Fibroblast of skin of left quadriceps (primary cell): ENCODE measurements at places on chromosomes 2 and 18.

- no peak for DNase-seq
Measured at GRCh38 chr2:140234116-140234515, 1453.9 kb upstream of the NXPH2 start.

DNA sequence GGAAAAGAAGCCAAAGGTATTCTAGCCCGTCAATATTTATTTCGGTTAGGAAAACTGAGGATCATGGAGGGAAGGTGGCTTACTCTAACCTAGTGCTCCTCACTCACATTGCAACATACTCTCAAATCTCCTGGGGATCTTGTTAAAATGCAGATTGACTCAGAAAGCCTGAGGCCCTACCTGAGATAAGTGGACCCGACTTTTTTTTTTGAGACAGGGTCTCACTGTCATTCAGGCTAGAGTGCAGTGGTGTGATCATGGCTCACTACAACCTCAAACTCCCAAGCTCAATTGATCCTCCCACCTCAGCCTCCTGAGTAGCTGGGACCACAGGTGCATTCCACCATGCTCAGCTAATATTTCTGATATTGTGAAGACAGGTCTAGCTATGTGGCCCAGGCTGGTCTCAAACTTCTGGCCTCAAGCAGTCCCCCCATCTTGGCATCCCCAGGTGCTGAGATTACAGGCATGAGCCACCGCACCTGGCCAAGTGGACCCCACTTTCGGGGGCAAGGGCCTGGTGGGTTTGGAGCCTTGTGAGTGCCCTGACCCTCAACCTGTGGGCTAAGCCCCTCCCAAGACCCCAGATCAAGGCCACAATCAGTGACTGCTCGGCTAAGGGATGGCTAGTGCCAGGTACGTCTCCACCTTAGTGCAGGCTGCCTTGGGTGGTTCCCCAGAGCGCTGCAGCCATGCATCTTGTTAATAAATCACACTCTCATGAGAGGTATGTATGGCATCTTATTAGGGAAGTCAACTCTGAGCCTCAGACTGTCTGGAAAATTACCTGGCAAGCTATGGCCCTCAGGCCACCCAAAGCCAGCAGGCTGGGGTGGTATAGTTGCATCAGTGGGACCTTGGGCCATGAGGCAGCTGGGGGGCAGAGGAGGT lies 1.1 kb upstream of the NEURL3 start:
- no peak for DNase-seq

- peak; percentile 52 for DNase-seq
Measured at GRCh38 chr18:79575891-79576685, 103.5 kb upstream of the CTDP1 start.

- DNase-seq, result no peak
Measured at GRCh38 chr2:153819501-153819900, 52.2 kb upstream of the GALNT13 start.

GRCh38 chr2:225124311-225125017 lies 82.2 kb upstream of the DOCK10 start:
- DNase-seq, result no peak

- no peak for DNase-seq
Measured at GRCh38 chr2:138522556-138522955, 21.0 kb downstream of the SPOPL start.

- no peak for DNase-seq
Measured at GRCh38 chr18:45805551-45805950, 19.9 kb upstream of the SIGLEC15 start.

GRCh38 chr18:79534356-79534755 lies 138.6 kb downstream of the NFATC1 start:
- no peak for DNase-seq

GRCh38 chr2:191782351-191782750 lies 64.5 kb downstream of the CAVIN2 start:
- DNase-seq, result no peak

DNA sequence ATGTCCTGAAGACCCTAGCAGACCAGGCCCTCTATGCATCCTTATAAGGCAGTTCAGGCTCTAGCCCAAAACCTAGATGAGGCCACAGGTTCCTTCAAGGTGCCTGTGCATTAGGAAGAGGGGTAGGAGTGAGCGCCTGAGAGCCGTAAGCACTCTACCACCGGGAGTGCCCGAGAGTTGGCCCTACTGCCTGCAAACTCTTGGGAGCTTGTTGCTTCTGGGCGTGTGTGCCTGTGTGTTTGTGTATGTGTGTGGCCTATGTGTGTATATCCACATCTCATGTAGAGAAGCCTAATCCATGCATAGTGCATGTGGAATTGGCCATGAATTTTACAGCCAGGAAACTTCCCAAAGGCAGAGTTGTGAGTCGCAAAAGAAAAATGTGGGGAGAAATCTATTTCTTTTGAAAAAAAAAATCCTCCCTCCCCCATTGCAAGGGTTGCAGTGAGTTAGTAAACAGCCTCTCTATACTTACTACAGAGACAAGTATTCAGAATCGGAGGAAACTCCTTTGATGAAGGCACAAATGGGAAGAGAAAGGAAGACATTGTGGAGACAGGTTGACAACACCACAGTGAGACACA lies 96.8 kb downstream of the ADD2 start:
- peak; percentile 50 for DNase-seq

- DNase-seq, result no peak
Measured at GRCh38 chr2:110748489-110748867, 16.1 kb downstream of the ACOXL start.

- DNase-seq, result no peak
Measured at GRCh38 chr18:9530226-9531009, 55.1 kb downstream of the RALBP1 start.

GRCh38 chr18:35137632-35138031 lies 96.4 kb downstream of the MAPRE2 start:
- DNase-seq, result no peak

GRCh38 chr2:159126432-159127022 lies 158.1 kb downstream of the TANC1 start:
- DNase-seq, result peak; percentile 95

GRCh38 chr2:165801176-165801575 lies 7.1 kb upstream of the GALNT3 start:
- no peak for DNase-seq

- no peak for DNase-seq
Measured at GRCh38 chr18:74226666-74227065, 65.1 kb downstream of the CYB5A start.

- no peak for DNase-seq
Measured at GRCh38 chr18:27544206-27544605, 359.1 kb upstream of the CHST9 start.

GRCh38 chr2:172021955-172022354 lies 22.2 kb downstream of the METAP1D start:
- DNase-seq, result peak; percentile 71

DNA sequence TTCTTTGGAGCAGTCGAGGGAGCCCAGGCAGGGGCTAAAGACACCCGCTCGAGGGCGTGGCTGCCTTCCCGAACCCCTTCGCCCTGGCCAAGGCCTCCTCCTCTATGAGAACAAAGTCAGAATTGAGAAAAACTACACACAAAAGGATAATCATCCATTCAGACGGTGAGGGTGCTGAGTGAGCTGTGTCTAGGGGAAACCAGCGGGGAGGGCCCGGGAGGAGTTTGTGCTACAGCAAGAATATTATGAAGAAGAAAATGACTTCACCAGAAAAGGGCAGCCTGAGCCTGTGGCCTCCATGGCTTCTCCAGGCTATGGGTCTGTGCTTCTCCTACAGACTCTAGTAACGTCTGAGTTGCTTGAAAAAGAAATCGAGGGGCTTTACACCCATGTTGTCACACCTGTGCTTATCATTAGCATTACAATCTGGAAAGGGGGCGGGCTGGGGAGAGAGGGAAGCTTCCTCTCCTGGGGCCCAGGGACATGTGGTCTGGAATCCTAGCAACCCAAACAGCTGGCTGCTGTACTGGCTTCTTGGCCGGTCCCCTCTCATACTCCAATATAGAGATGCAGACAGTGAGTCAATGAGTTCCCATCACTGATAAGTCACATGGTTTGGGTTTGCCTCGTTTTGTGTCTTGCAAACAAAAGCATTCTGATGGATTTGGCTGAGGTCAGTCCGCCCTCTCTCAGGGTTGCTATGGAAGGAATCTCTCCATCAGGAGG lies 52.0 kb upstream of the ARL4C start:
- no peak for DNase-seq

DNA sequence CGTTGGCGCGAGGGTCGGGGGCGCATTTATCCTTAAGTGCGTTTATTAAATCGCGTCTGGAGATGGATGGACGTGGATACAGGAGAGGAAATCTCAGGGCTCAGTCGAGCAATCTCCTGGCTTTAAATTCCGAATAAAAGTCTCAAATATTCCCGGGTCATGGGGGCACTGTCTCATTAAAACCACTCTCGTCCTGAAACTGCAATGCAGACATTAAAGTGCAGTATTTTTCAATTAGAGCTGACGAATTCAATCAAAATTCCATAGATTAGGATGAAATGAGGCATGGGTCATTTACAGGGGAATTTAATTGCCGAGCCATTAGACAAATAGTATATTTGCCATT lies 10.7 kb upstream of the GBX2 start:
- DNase-seq, result no peak

DNA sequence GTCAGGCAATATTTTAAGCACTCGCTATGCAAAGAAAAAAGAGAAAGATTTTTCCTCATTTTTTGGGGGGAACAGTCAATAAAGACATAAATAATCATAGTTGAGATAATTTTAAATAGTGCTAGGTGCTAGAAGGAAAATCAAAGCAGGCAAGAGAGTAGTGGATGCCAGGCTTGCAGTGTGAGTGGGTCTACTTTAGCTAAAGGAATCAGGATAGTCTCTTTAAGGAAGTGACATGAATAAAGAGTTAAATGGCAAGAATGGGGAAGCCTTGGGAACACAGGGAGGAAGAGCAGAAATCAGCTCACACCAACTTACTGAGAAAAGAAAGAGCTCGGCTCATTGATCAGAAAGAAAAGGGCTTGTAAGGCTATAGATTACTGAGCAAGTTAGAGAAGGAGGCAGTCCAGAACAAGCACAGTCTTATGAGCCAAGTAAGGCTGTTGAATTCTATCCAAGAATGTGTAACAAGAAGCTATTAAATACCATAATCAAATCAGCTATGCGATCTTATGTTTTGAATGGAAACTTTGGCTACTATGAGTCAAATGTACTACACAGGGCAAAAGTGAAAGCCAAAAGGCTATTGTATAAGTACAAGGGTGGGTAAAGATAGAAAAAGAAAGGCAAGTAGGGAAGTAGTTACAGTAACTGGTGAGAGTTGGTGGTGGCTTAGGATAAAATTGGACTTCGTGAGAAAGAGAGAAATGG lies 833.8 kb upstream of the PIK3C3 start:
- peak; percentile 59 for DNase-seq

DNA sequence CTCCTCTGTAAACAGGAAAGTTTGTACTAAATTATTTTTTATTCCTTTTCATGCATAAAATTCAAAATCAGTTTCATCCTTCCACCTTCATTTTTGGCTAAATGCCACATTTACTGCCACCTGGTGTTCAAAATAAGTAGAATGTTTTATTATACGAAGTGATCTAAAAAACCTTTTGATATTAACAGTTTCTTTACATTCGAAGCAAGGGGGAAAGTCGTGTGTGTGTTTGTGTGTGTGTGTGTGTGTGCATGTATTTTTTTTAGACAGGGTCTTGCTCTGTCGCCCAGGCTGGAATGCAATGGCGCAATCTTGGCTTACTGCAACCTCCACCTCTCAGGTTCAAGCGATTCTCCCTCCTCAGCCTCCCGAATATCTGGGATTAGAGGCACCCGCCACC lies 9.0 kb upstream of the SCN9A start:
- no peak for DNase-seq

DNA sequence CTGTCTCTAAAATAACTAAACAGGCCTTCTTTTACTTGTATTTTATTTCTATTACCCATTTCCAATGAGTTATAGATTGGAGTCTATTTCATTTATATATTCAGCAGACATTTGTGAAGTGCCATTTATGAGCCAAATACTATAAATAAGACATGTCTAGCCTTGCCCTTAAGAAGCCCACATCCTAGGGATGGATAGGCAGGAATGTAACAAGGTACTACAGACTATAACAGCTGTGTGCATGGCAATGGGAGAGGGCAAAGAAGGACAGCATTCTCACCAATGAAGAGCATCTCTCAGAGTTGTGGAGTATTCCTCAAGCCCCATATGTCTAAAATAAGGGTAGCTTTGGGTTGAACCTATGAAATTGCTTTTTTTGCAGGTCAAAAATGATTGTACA lies 161.9 kb upstream of the RASGRP3 start:
- DNase-seq, result no peak
